ENCODE measurements at places on chromosomes 1 and 21. TPM values are rescaled to one million over a fixed set of nuclear protein-coding genes. Genes with fewer than 3 reads are reported as not detected.

The FCER1G gene
- 0.74 TPM for total RNA-seq

The TPM3 gene
- 685 TPM for total RNA-seq

The RGS13 gene
- not detected for total RNA-seq

The IRF6 gene
- 9.3 TPM for total RNA-seq

The FCRL2 gene
- not detected for total RNA-seq

The FCMR gene
- total RNA-seq: not detected

The TMEM39B gene
- 10.1 TPM for total RNA-seq

The EPHA10 gene
- total RNA-seq: 2.4 TPM

The YARS1 gene
- 182 TPM for total RNA-seq

The LRRN2 gene
- total RNA-seq: 2.6 TPM
